ENCODE measurements at places on chromosomes 12 and 14. TPM values are rescaled to one million over a fixed set of nuclear protein-coding genes. Genes with fewer than 3 reads are reported as not detected.

SLC35F4 gene
- total RNA-seq = not detected

GRCh38 chr12:48276621-48277020 is 73.5 kb upstream of the OR10AD1 start:
- DNase-seq = no peak

- no peak for DNase-seq
Observed at GRCh38 chr14:101460521-101460920, 100.8 kb upstream of the DIO3 start.

DNA sequence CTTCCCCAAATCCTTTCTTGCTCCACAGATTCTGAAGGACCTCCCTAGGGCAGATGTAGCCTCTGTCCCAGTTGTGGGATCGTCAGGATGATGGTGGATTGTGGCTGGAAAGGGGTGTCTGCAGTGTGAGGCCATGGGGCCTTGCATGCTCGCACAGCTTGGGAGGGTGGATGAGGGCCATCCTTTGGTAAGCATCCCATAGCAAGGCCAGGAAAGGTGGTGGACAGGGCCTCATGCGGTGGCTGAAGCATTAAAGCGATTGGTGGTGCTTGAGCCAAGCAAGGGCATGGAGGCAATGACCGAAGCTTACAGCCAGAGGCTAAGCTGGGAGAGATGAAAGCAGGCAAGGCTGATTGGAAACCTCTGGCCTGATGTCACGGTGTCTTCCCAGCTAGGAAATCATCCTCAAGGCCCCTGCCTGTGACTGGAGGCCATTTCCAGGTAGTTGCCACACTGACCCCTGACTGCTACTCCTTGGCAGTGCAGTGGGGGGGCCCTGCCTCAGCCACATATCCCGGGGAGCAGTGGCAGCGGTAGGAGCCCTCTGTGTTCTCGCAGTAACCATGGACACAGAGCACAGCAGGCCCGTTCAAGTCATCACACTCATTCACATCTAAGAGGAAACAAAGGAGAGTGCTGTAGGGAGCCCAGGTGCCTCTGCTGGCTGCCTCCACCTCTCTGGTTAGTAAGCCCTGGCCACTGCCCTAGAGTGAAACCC is 7.0 kb downstream of the ISCA2 start:
- no peak for DNase-seq

- no peak for DNase-seq
Observed at GRCh38 chr14:66403183-66403582, 83.0 kb upstream of the CCDC196 start.

DNA sequence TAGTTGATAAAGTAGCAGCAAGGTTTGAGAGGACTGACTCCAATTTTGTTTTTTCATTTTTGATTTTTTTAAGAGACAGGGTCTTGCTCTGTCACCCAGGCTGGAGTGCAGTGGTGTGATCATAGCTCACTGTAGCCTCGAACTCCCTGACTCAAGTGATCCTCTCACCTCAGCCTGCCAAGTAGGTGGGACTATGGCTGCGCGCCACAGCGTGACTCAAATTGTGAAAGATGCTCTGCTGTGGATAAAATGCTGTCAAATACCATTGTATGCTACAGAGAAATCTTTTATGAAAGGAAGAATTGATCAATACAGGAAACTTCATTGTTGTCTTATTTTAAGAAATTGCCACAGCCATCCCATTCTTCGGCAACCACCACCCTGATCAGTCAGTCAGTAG is 48.3 kb downstream of the SCN8A start:
- no peak for DNase-seq

DNA sequence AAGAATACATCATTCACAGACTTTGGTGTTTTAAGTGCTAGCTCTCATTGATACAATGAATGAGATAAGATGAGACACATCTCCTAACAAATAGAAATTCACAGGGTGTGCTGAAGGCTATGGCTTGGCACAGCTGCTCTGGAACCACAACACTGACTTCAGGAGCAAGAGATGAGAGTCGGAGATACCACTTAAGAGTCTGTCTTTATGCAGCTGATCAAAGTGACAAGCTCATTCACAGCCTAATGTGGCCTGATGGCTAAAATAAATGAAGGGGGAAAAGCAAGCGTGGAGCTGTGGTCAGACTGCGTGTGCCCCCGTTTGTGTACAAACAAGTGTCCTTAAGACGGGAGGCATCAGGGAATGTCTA is 29.7 kb upstream of the FAM181A start:
- DNase-seq = no peak

DNA sequence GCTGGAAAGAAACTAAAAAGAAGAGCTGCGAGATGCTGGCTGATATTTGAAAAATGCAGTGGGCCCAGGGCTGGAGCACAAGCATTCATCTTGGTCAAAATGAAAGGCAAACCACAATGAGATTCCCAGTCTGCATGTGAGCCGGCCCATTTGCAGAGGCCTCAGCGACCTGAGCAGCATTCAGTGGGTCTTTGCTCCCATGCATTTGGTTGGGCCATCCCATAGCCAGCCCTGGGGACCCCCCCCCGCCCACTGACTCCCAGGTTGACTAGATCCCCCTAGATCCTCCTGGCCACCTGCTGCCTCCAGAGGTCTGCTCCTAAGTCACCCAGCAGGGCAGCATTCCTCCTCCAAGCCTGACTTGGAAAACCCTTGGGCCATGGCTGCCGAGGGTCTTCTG is 59.8 kb downstream of the PRMT8 start:
- DNase-seq = no peak

DNA sequence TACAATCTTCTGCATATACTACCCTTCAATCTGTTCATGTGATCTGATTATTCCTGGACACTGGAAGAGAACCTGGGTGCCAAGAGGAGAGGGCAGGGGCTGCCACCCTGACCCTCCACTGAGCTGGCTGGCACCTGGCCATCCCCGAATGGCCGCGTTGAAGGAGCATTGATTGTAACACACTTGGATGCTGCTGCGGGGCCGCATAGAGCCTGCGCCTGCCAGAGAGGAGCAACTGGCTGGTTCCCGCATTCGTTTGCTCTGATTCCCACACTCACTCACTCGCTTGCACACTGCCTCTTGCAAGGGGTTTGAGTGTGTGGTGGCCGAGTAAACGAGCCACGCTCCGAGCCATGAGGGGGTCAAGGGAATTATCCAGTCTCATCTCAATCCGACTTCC is 32.4 kb downstream of the PSEN1 start:
- no peak for DNase-seq

DNA sequence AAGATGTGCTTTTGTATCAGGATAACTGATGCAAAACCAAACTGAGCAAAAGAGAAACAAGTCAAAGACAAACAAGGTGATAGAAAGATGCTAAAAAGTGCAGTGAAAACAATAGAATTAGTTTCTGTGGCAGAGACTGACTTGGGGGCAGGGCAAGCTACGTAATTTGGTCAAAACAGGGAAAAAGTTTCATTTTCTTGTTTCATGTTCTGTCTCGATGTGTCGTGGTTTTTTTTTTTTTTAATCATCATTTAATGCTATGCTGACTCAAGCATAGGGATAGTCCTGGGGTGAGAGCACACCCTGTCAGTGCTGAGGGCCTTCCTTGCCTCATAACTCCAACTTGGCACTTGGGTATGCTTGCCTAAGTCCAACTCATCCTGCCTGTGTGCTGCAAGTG is 144.1 kb upstream of the PTPRQ start:
- DNase-seq = no peak

DNA sequence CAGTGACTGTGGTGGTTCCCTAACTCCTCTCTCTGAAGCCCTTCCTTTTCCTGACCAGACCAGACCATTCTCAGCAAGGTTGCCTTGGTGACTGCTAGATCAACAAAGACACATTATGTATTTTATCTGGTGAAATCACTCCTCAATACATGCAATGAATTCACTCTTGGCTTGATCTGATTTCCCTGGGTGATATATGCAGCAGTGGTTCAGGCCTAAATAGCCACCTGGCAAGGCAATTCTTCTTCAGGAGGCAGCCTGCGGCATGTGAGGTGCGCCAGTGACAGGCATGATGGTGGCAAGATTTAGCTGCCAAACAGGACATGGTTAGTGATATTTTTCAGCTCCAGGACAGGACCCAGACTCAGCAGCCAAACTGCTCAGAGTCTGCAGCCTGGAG is 350.3 kb upstream of the CCDC196 start:
- DNase-seq = no peak

- no peak for DNase-seq
Observed at GRCh38 chr12:46888568-46888967, 62.8 kb upstream of the SLC38A4 start.

DNA sequence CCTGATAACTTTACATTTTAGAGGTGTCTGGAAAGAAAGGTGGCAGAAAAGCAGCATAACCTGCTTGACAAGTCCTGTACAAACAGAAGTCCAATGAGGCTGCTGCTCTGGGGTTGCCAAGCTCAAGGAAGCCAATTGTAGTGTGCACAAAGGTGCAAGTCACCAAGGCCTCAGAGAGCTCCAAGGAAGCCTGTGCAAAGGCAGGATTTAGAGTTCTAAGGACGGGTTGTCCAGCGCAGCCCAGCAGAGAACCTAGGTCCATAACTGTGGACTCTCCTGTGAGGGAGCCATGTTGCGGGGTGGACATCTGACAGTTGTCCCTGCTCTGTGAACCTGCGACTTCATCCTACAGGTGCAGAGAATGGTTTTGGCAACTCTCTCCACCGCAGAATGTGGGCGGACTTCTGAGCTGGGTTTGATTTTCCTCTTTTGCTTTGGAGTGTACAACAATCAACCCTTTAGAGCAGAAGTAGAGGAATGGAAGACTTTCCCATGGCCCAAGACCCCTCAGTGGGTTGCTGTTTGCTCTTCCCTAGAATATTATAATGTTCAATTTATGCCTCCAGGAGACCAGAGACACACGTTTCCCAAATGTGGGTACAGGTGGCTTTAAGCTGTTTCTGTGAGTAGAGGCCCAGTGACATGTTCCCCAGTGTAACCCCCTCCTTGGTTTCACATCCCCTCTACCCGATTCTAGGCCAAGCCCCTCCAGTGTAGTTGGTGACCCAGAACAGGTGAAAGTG is 81.0 kb downstream of the ETV6 start:
- DNase-seq = no peak

BICDL1 gene
- 26.9 TPM for total RNA-seq

GALNT9 gene
- 2.0 TPM for total RNA-seq

LMNTD1 gene
- total RNA-seq = not detected

- DNase-seq = peak; percentile 79
Observed at GRCh38 chr12:123763093-123763492, 992 bp downstream of the DNAH10 start.

DNA sequence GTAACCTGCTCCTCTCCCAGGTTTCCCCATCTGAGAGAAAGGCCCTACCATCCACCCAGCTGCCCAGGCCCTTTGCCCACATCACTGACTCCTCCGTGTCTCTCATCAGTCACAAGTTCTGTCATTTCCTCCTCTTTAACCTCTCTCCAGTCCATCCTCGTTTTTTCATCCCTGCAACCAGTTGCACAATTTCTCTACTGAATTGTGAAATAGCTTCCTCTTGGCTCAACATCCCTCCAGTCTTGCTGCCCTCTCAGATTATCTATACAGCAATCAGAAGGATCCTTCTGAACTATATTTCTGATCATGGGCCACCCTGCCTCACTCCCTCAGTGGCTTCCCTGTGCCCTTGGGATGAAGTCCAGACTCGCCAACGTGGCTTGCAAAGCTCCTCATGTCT is 6.8 kb downstream of the FAM161B start:
- DNase-seq = no peak

GRCh38 chr12:92434607-92435025 is 268.2 kb upstream of the PLEKHG7 start:
- no peak for DNase-seq

NRL gene
- total RNA-seq = 1.1 TPM

DNA sequence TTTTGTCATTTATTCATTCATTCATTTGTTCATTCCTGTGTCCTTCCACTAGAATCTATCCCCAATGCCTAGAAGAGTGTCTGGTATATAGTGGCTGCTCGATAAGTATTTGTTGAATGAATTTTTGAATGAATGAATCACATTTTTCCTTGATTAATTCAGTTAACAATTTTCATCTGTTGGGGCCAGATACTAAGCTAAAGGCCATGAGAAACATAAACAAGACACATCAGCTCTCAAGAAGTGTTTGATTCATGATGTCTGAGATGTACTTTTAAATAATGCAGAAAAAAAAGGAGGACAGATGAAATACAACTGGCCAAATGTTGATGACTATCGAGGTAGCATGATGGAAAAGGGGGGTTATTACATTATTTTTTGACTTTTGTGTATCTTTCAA is 48.1 kb upstream of the TMED10 start:
- DNase-seq = no peak

ALG10B gene
- total RNA-seq = 4.6 TPM

DNA sequence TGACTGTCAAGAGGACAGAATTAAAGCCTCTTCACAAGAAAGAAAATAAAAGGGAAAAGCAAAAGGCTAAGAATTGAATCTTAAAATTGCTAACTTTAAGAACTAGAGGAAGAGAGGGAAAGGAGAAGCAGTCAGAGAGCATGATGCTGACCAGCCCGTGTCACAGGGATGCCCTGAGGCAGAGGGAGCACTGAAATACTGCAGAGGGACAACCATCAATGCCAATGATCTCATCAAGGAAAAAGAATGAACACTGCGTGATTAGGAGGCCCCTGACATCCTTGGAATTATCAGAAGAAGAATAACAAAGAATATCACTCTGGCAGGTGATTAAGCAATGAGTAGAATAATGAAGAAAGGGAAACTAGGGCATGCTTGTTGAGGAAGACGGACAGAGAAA is 252.2 kb upstream of the GRIP1 start:
- DNase-seq = no peak

- DNase-seq = no peak
Observed at GRCh38 chr14:29663281-29663801, 264.3 kb downstream of the PRKD1 start.

DNA sequence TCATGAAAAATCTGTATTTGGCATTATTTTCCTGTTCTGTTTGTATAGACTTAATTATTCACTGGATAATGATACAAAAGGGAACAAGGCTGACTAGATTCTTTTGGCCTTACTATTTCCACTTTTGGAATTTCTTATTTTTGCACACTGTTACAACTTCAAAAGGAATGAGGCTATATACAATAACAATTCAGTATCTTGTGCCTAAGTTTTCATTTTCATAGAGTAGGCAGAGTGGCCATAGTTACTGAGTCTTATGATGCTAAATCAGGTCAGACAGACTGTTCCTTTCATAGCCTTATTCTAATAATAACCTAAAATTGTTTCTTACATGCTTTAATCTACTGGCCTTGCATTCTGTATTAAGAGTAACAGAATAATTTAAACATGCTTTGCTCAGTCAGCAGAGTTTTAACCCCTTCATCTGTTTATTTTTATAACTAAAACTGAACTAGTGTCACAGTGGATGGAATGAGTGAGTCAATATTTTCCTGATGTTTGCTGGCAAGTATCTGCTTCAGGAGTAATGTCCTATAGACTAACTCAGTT is 10.5 kb downstream of the TTC8 start:
- DNase-seq = no peak

- no peak for DNase-seq
Observed at GRCh38 chr12:53510181-53510812, 3.0 kb upstream of the NPFF start.

GRCh38 chr12:74401966-74402365 is 135.7 kb upstream of the ATXN7L3B start:
- no peak for DNase-seq

TAS2R43 gene
- not detected for total RNA-seq

DNA sequence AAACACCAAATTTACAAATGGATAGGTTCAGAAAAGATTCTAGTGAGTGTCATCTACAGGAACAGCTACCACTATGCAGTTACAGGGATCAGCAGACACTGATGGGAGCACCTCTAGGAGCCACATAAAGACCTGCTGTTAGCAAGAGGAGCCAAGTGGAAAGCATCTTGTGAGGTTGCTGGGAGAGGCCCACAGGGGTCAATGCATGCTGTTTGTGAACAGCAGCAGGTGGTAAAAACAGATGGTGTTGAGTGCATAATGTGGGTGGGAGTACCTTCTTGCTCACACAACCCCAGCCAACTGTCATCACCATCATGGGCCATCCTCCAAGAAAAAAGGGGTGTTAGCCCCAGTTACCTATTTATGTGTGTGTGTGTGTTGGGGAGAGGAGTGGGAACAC is 215.2 kb upstream of the SSTR1 start:
- DNase-seq = no peak
